ENCODE measurements at places on chromosomes 1 and 21.

GRCh38 chr1:195897076-195897475, 711.2 kb downstream of the KCNT2 start:
- DNase-seq: no peak

DNA sequence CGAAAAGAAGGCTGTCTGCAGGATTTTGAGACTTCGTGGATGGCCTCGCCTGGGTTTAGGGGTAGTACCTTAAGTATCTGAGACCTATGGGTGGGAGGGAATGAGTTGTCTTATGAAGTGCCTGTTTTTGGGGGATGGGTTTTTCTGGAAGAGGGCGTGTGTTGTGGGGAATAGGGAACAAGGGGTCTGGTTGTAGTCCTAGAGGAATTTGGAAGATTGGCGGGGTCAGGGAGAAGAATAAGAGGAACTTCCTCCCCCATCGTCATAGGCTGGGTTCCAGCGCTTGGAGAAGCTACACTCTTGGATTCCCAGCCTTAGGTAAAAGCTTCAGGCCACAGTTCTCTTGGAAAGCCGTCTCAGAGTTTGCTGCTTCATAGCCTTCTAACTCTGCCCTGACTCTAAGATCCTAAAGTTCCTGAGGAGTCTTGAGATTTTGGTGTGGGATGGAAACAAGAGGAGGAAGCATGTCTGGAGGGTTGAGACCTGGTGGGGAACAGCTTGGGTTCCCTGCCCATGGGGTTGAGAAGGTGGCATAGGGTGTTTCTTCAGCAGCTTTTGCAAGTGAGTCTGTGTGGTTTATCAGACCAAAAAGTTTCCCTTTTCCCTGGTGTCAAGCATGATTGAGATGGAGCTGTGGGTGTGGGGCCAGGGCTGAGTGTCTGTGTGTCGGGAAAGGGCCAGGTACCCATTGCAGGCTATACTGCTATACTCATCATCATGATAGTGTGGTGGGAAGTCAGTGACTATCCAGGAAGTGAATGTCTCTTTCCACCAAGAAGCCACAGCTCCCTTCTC, 1.8 kb downstream of the VANGL2 start:
- DNase-seq: no peak

GRCh38 chr21:41228006-41228370, 60.0 kb downstream of the BACE2 start:
- no peak for DNase-seq

- DNase-seq: no peak
These were observed 33.1 kb downstream of the FAM177B start for GRCh38 chr1:222769971-222770620.

Data from T-helper 17 cell (primary cell).